ENCODE measurements at places on chromosomes 6 and 20.

GRCh38 chr20:32528171-32528891 is 56.8 kb downstream of the NOL4L start:
- no peak for DNase-seq

DNA sequence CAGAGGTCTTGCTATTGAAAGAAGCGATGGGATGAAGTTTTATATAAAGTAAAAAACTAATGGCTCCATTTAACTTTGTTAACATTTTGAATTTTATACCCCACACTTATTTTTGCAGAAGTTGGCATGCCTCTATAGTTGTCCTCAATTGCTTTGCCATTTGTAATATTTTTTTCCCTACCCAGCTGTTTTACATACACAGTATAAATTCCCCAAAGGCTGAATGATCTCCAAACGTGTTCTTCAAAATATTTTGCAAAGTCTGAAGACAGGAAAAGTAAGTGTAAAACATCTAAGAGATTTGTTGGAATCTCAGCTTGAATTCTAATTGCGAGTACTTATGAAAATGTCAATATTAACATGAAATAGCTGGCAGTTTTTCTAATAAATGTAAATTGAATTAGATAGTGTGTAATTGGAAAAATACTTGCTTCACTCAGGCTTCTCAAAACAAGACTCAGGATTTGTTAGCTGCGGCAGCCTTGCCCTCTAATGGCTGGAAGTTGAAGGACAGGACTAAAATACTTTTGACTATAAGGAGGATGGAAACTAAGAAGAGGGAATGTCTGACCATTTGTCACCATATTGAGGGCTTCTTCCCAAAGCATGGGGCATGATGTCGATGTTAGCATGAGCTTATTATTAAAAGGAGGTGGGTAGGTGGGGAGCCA is 226.8 kb downstream of the UST start:
- DNase-seq = no peak

GRCh38 chr6:29946223-29947076 is 4.1 kb downstream of the HLA-A start:
- DNase-seq = no peak

DNA sequence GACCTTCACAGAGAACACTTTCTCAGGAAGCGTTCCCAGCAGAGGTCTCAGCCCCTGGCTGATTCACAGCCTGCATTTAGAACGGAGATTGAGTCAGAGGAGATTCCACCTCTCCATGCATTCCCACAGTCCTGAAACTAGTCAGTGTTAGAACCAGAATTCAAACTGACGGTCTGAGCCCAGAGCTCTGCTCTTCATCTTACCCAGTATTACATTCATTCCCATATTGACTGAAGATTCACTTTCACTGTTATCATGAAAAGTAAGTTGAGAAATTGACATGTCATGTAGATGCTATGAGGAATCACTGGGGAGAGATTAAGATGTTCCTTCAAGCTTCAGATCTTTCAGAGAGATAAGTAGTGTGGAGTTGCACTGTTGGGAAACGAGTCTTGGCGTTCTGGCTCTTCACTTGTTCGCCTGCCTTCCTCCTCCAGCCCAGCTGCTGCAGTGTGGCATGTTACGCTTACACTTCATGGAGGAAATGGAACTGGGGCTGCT is 28.3 kb downstream of the MAS1 start:
- no peak for DNase-seq

DNA sequence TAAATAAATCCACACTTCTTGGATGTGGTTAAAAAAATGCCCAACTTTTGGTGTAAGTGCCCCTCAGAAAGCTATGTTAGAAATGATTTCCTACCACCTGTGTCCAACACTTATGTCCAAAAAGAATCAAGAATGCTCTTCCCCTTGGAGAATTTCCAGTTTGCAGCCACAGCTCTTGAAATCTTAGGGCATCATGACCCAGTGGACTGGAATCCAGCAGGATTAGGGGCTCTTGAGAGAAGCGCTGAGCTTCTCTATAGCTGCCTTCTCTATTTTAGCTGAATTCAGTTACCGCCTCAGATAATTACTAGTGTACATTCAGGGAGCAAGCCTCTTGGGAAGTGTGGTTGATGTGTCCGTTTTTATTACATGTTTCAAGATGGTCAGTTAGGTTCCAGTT is 2.5 kb downstream of the PHACTR1 start:
- DNase-seq = no peak

All from NCI-H2029 treated with DMSO at 0.1 percent for 48 hours (cell line).